ENCODE measurements at places on chromosomes 11 and 22.

DNA sequence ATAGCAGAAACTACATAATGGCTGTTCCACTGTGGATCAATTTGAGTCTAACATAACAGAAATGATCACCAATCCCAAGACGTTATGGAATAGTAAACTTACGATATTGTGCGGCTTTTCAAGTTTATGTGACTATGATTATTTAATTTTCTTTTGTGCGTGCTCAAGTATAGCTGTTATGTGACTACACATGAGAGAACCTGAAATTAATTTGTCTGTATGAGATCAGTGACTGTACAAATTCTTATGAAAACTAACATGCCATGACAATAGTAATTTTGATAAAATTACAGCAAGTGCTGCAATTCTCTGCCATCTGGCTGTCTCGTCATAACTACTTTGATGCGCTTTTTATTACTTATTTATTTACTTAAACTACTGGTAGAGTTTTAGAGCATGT, 343.2 kb downstream of the DCDC1 start:
- no peak for DNase-seq

DNA sequence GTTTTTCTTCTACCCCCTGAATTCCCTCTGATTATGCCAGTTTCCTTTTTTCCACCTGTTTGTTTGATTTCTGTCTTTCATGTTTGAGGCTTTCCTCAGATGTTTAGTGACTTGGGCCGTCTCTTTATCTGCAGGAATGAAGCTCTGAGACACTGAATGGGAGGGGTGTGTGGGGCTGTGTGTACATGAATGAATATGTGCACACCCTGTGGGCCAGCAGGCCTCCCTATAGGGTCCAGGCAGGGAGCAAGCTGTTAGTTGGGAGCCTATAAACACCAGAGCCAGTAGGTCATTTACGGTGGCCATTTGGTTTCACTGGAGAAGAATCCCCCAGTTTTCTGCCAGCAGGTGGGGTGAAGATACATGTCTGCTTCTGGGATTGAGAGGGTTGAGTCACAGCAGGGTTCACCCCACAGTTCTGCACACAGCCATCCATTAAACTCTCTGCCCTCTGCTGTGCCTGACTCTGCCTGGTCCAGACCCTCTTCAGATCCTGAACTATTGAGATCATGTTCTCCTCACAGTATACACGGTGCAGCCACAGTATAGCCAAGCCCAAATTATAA, 34.8 kb downstream of the BARX2 start:
- no peak for DNase-seq

GRCh38 chr11:74506823-74507222, 13.3 kb upstream of the LIPT2 start:
- DNase-seq = no peak

- DNase-seq = no peak
Measured at GRCh38 chr11:11611381-11611780, 10.4 kb downstream of the GALNT18 start.

GRCh38 chr11:26757995-26758394, 36.1 kb upstream of the SLC5A12 start:
- no peak for DNase-seq

- DNase-seq = no peak
Measured at GRCh38 chr11:33742249-33742851, 6.1 kb upstream of the CD59 start.

GRCh38 chr11:110982214-110982613, 263.3 kb upstream of the POU2AF2 start:
- no peak for DNase-seq

GRCh38 chr11:125720781-125721180, 25.3 kb upstream of the PATE1 start:
- no peak for DNase-seq

GRCh38 chr11:57674251-57674650, 6.3 kb downstream of the ZDHHC5 start:
- no peak for DNase-seq

- no peak for DNase-seq
Measured at GRCh38 chr11:119788911-119789560, 60.0 kb upstream of the NECTIN1 start.

DNA sequence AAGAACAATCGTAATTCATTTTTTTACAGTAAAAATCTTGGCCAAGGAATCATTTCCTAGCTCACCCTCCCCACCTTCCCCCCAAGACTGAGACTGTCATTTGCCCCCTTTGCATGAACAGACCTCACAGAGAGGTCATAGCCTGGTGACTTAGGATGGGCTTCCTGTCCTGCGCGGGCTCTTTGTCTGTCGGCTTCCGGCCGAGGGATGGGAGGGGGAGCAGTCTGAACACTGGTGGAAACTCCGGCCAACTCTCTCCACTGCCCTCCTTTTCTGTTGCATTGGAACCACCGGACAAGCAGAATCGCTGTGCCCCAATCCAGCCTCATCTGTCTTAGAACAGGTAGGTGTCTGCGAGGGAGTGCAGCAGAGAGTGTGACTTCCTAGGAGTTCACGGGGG, 41.7 kb downstream of the TEAD1 start:
- no peak for DNase-seq

DNA sequence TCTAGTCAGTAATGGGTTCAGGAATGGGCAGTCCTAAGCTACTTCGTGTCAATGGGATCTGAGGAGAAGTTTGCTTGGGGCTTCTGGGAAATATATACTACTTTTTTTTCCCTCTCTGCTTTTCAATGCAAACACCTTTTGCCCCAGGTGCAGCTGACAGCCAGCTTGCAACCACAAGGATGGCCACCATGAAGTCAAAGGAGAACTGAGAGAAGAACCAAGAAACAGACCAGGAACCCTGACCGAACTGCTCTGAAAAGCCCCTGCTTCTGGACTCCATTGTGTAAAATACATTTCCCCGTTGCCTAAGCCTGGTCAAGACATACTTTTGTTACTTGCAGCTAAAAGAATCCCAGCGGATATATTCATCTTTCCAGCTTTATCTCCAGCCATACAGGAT, 20.1 kb upstream of the CD44 start:
- no peak for DNase-seq

DNA sequence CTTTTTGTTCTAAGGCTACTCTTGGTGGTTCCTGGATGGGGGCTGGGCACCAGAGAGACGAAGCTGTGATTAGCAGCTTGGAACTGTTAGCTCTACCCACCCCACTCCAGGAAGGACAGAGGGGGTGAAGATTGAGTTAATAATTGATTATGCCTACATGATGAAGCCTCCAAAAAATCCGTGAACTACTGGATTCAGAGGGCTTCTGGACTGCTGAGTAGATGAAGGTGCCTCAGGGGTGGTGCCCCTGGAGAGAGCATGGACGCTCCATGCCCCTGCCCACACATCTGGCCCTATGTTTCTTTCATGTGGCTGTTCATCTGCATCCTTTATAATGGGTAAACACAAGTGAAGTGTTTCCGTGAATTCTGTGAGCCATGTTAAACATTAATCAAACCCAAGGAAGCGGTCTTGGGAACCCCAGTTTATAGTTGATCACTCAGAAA, 47.3 kb upstream of the CYP2D6 start:
- DNase-seq = no peak

DNA sequence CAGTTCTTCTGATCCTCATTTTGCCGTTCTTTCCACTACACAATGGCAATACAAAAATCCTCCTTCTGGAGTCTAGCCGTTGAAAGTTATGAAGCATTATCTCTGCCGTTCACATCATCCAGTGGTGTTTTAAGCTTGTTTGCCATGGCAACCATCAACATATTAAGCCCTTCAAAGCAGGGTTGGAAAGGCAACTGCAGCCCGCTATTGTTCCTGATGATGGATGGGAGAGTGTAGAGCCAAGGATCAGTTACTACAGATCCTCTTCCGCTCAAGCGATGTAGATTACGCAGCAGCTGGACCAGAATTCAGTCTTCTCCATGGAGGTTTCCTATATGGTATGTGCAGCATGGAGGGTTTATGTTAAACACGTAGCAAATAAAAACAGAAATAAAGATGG, 352.7 kb downstream of the NTM start:
- DNase-seq = no peak
